ENCODE measurements at places on chromosomes 4 and X.
A peak's percentile ranks its signal among the peaks of the same experiment; 100 is the strongest.

DNA sequence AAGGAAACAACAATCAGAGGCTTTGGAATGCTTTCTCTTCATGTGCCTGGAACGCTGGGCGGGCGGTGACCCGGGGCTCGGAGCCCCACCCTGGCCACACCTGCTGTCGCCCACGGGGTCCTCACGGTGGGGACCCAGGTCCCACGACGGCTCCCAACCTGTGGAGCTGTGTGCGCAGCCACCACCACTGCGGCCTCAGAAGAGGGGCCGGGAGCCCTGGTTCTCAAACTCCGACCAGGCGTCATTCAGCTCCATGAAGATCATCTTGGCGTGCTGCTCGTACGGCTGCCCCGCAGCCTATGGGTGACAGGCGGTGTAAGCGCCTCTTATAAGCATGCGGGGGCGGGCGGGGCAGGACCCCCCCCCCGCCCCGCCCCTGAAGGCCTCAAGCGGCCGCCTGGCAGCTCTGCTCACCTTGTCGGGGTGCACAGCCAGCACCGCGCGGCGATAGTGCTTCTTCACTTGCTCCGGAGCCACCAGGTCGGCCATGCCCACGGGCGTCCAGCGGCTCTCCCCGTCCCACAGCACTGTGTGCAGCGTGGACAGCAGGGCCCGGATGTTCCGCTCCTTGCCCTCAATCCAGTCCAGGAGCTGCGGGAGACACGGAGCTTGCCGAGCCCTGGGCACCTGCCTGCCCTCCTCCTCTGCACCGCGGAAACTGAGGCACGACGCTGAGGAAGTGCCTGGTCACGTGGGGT, 23.7 kb upstream of the CPLX1 start:
- DNase-seq: no peak

DNA sequence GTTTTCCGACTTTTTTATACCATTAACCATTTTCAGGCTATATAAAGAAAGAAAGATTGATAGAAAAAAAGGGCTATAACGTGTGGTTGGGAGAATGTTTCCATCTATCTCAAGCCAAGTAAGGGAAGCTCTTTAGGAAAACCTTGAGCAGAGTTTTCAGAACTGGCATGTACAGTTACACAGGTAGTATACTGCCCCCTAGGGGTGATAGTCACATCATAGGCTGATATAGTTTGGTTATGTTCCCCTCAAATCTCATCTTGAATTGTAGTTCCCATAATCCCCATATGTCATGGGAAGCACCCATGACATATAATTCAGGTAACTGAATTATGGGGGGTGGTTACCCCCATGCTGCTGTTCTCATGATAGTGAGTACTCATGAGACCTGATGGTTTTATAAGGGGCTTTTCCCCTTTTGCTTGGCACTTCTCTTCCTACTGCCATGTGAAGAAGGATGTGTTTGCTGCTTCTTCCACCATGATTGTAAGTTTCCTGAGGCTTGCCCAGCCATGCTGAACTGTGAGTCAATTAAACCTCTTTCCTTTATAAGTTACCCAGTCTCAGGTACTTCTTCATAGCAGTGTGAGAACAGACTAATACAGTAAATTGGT, 186.8 kb downstream of the TMA16 start:
- peak; percentile 41 for DNase-seq

GRCh38 chrX:27136325-27136724, 326.8 kb downstream of the PPP4R3C start:
- no peak for DNase-seq

DNA sequence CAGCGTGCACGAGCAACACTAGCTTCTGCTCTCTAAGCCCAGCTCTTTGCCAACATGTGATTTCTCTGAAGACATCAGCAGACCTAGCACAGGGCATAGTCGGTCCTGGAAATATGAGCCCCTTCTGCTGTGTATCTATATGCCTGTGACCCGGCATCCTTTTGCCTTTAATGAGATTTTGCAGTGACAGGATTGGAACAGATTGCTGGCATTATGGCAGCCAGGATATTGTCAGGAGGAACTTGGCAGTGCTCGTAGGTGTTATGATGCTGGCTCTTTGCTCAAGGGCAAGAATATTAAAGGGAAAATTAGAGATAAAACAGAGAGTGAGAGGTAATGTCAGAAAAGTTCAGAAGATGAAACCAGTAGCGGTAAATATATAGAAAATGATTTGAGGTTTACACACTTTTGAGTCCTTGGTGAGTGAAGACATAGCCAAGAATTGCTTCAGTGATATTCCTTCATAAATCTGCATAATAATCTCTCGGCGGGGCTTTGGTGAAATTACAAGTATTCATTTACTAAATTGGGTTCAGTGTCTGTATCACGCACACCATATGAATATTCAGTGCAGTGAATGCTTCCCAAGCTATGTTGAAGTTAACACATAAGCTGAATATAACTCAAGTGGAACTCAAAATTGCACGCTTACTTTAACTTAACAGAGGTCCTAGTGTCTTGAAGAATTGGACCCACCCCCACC, 502.1 kb upstream of the NR3C2 start:
- DNase-seq: no peak

DNA sequence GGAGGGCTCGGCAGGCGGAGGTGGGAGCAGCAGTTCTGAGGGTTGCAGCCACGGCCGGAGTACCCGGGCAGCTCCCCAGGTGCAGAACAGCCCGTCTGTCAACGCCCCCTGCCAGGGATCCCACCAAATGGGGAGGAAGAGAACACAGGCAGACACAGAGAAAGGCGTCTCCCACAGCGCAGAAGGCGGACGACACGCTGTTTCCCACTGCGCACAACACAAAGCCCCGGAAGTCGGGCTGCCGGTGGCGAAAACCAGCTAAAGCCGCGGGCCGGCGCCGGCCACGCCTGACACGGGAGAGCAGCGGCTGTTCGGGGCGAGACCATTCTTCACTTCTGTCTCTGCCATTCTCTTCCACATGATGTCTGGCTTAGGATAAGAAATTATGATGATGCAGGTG, 31.6 kb downstream of the CTBP1 start:
- DNase-seq: no peak

- DNase-seq: no peak
Observed at GRCh38 chrX:107602694-107603239, 25.5 kb upstream of the PRPS1 start.

DNA sequence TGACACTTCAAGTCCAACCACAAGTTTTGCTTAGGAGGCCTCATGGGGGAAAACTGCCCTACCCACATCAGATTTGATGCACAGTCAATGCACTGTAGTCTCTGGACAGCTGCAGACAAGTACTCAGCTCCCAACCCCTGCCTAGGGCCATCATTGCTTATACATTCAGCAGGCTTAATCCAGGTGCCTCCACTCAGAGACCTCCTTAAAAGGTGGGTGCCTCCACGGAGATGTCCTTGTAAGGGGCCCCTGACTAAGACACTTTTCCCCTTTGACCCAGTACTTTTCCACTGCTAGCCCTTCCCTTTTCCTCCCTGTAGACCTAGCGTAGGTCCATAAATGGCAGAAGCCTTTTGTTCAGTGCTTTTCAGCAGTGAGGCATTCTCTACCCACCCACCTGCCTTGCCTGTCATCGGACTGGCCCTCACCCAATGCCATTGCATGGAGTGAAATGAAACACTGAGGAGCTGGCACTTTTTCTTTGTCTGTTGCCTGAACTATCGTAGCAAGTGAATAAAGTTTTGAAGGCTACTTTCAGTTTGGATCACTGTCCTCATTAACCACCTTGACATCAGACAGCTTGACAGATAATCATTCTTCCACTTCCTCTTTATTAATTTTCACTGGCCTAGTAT, 23.8 kb upstream of the PLK4 start:
- DNase-seq: peak; percentile 81

GRCh38 chr4:72814241-72814640, 245.2 kb upstream of the ADAMTS3 start:
- DNase-seq: no peak

DNA sequence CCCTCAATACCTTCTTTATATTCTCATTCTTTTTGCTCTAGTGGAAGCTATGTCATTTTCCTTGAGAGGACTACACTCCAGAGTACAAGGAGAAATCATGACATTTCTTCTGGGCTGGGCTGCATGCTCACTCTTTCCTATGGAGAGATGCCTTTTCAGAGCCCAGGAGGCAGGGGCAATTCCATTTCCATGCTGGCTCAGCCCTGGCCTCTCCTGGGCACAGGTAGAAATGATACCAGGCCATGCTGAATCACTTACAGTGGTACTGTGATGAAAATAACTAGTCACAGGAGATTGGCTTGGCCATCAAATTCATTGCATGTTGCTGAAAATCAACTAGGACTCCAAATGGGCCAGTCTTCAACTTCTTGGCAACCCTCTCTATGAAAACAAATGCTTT, 34.0 kb upstream of the PPARGC1A start:
- DNase-seq: peak; percentile 29

All from kidney tubule cell (primary cell).